ENCODE measurements at places on chromosomes 1 and 21.

DNA sequence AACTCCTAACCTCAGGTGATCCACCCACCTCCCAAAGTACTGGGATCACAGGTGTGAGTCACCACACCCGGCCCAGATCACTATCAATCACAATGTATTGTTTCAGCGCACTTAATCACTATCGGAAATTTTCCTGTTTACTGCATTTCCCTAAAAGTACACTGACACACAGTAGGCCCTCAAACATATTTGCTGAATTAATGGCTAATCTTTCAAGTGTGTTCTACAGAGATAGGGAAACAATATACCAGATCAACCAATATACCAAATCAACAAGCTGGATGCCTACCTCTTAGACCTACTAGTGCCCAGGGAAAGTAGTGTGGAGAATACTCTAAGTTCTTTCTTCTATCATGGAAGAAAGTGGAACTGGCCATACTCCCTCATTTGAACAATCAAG lies 17.1 kb downstream of the UBR4 start:
- DNase-seq = no peak

DNA sequence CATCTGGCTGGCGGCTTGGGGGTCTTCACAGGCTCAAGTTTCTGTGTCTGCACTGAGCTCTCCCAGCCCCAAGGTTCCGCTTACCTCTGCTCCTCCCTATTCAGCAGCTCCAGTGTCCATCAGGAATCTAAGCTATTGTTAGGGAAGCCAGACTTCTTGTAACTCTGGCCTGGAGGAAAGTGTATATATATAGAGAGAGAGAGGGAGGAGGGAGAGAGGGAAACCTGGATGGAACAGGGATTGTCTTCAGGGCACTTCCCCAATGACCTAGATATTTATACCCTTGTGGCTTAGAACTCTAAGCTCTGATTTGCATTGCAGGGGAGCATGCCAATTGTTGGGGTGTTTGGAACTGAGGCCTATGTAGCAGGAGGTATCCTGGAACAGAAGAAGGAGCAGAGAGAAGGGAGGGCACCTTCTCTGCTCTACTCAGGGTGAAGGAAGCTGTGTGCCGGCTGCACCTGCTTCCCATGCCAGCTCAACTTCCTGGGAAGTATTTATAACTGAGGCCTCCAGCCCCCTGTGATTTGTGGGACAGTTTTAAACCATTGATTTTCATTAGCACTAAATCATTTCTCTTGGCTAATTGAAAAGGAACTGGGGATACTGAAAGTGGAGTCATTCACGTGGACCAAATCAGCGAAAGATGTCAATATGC lies 70.9 kb downstream of the NAV1 start:
- no peak for DNase-seq

DNA sequence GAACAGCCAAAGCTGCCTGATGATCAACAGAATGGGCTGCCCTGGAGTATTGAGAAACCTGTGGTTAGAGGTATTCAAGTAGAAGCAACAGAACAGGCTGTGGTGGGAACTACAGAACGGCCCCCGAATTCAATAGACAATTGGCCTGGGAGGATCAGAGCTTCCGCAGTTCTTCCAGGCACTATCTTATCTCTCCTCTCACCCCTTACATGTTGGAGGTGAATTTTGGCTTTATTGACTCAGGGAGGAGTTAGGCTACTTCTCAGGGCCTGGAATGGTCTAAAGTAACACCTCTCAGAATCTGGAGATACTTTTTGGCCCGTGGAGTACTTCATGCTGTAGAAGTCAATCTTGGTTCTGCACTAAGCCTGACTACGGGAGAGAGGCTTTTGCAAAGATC lies 253.0 kb downstream of the PRDM2 start:
- DNase-seq = no peak

GRCh38 chr1:202805886-202806844 lies 2.1 kb downstream of the KDM5B start:
- DNase-seq = no peak

- DNase-seq = no peak
Measured at GRCh38 chr1:53540604-53541262, 81.5 kb downstream of the DMRTB1 start.

DNA sequence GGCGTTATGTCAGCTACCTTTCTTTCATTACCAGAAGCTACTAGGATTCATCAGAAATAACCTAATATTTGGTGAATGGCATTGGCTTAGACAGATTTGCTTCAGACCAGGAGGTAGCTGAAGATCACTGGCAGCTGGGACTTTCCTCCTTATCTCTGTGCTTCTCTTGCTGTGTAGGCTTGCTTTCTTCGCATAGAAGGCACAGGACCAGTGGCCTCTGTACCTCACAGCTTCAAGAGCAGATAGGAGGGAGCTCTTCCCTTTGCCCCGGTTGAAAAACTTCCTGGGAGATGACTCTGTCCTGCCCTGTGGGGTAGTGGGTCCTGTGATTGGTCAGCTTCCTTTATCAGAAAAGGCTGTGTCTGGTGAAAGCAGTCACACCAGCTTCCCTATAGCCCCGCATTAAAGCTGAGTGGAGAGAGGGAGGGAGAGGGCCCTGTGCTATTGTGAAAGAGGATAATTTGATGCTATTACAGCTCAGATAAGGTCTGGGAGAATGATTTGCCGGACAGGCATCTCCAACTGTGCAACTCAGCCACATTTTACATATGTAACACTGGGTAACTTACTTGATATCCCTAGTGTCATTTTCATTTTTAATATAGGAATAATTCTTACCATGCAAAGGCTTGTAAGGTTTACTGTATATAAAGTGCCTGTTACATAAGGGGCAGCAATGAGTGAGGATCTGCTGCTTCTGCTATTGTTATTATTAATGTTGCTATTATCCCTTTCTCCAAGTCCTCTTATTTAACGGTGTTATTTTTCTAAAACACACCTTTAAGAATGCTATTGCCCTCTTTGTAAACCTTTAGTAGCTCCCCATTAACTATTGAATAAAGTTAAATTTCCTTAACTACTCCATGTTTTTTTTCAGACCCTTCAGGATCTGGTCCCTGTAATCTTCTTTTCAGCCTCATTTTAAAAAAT lies 31.6 kb downstream of the OSBPL9 start:
- no peak for DNase-seq

Measured in T-helper 2 cell (primary cell).